ENCODE measurements at places on chromosomes 1 and 21.

DNA sequence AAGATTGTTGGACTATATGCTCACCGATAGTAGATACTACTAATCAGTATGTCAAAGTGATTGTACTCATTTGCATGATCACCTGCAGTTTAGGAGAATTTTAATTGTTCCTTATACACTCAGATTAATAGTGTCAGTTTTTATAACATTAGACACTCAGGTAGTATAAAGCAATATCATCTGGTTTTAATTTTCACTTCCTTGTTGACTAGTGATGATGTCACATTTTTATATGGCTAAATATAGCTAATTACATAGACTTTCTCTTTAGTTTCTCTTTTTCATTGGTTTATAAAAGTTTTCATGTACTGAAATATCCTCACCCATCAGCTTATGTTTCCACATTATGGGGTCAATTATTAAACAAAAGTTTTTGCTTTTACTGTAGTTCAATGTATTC, 1332.4 kb upstream of the ADGRL2 start:
- DNase-seq = no peak

GRCh38 chr1:243364330-243364729, 108.5 kb downstream of the SDCCAG8 start:
- DNase-seq = no peak

GRCh38 chr1:100988121-100988520, 37.5 kb downstream of the DPH5 start:
- DNase-seq = peak; percentile 66

- no peak for DNase-seq
Measured at GRCh38 chr1:17615157-17615556, 75.7 kb downstream of the ARHGEF10L start.

- peak; percentile 81 for DNase-seq
Measured at GRCh38 chr1:81414488-81415015, 386.2 kb upstream of the ADGRL2 start.

- no peak for DNase-seq
Measured at GRCh38 chr1:39965044-39965443, 10.1 kb downstream of the MFSD2A start.

DNA sequence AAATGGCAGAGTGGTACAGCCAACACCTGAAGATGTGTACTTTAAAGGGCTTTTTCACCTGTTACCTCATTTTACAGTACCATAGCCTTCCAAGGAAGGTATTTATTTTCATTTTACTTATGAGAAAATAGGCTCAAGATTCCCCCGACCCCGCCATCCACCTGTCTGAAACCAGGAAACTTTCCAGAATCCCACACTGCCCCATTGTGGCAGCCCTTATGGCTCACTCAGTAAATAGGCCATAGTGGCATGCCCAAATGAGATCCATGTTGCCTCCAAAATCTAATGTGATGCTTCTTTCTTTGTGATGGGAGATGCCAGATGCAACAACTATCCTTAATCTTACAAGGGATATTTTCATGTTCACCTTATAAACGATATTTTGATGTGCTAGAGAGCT, 97.8 kb downstream of the EBNA1BP2 start:
- DNase-seq = no peak

DNA sequence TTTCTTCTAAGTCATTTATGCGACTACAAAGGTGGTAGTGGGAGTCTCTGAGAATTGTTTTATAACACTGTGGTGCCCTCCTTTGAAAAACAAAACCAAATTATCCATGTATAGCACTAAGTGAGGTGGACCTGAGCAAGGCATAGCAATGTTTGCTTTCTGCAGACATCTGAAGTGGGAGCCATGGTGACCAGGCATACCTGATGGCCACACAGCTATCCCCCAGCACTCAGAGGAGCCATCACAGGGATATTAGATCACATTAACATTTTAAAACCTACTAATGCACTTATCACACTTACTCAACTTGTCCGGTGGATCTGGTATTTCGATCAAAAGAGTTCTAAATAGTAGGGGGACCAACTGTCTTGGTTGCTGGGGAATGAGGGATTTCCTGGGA, 24.8 kb upstream of the AVPR1B start:
- DNase-seq = no peak

GRCh38 chr21:28489162-28489561, 503.5 kb downstream of the LTN1 start:
- no peak for DNase-seq

DNA sequence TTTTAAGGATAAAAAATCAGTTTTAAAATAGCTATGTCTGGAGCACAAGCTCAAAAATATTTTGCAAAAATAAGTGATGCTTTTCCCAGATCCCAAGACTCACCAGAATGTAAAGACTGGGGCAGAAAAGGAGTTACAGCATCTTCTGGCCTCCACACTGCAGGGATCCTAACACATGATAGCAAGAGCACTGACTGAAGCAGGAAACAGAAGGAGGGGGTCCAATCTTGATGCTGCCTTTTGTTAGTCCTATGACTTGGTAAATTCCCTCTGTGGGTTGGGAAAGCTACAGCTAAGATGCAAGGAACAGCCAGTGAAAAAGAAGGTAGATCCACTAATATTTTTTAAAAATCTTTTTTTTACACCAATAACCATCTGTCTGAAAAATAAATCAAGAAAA, 54.2 kb upstream of the TNR start:
- DNase-seq = no peak

- DNase-seq = no peak
Measured at GRCh38 chr1:18580691-18581419, 49.8 kb upstream of the PAX7 start.

DNA sequence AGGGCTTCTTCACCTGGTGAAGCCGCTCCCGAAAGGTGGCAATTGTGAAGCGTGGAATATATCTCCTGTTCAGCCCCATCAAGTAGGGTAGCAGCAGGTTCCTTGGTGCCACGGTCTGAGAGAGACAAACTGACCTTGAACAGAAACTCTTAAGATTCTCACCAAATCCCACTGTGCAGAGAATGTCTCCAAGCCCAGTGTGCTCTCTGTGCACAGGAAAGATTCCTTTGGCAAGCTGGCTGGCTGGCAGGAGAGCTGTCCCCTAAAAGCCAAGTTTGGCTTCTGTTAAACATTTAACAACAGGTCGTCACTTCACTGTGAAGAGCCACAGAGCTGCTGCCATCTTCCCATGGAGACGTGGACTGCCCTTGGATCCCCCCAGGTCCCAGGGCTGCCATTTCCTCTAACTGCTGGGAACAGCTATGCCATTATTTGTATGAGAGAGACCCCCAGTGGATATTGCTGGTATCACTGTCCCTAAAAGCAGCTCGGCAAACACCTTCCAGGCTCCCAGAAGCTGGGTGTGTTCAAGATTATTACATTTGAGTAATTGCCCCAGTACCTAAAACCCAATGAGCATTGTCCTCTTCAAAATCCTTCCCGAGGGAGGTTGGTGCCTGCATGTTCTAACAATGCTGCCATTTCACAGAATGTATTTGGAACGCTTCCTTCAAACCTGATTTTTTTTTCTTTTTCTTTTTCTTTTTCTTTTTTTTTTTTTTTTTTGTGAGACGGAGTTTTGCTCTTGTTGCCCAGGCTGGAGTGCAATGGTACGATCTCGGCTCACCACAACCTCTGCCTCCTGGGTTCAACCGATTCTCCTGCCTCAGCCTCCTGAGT, 71.8 kb downstream of the CD58 start:
- DNase-seq = peak; percentile 77

DNA sequence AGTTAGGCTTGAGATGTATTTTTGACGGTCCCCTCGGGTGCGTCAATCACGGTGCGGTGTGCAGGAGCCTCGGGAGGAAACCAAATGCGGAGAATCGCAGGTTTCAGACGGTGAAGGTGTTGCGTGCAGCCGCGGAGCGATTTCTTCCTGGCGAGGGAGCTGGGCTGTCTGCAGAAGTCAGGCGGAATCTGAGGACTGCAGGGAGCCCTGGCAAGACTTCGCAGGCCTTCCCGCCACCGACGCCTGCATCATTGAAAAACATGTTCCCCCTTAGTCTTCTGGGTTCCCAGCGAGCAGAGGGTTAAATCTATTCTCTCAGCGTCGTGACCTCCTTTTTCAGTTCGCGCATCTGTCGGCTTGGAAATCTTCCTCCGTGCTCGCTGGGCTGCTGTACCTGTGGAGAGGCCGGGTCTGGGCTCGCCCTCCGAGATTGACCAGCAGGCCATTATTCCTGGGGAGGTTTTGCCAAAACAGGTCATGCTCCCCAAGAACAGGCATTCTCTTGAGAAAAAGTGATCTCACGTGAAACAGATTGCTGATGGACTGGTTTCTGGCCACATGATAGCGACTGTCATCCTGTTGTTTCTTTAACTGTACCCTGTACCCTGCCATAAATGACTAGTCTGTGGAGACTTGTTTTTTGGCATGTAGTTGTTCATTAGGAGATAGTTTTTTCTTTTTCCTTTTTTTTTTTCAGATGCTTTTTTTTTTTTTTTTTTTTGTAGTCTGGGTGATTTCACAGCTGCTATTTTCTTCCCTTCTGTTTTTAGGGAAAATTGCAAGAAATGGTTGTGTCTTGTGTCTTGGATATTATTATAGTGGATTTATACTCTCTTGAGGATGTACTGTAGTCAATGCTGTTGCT, 894 bp downstream of the EPB41 start:
- peak; percentile 52 for DNase-seq

GRCh38 chr1:217681806-217682205, 50.7 kb downstream of the SPATA17 start:
- DNase-seq = no peak

GRCh38 chr1:112714313-112715263, 544 bp downstream of the PPM1J start:
- no peak for DNase-seq

DNA sequence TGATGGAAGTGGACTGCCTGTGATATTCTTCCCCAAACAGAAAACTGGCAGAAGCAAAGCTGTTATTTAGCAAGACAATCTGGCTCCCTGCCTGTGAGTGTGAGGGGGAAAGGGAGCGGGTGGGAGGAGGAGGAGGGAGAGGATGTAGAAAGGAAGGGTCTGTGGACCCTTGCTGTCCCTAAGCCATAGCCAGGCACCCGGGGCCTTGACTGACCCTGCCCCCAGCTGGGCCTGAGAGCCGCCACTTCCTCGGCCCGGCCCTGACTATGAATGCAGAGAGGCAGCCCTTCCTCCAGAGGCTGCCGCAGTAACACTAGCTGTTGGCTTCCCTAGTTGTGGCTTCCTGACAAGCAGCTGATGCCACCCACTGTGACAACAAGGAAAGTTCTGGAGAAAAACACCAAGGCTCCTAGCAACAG, 13.9 kb downstream of the PLA2G2F start:
- no peak for DNase-seq

DNA sequence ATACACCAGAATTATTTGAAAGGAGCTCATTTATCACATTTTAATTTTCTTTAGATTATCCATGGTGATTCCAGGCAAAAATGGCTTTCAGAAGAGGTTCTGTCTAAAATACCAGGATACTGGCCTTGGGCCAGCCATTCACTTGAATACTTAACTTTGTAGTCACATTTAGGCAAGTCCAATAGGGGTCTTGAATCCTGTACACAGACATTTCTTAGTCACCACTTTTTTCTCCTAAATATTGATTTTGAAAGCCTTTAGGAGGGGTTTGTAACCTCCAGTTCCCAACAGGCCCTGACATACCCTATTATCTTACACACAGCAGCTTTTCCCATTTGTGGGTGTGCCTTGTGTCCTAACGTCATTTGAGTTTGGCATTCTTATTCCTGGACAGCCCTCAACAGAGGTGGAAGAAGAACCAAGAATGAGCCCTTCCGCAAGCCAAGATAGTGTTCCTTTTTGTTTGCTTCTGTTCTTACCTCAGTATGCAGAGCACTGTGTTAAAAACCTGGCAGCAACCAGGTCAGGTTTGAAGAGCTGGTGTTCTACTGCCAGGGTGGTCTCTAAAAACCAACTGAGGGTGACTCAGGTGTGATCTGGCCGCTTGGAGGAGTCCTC, 19.5 kb downstream of the MAP3K7CL start:
- DNase-seq = peak; percentile 38

GRCh38 chr1:186404454-186405051, 28.9 kb downstream of the ODR4 start:
- DNase-seq = peak; percentile 77

DNA sequence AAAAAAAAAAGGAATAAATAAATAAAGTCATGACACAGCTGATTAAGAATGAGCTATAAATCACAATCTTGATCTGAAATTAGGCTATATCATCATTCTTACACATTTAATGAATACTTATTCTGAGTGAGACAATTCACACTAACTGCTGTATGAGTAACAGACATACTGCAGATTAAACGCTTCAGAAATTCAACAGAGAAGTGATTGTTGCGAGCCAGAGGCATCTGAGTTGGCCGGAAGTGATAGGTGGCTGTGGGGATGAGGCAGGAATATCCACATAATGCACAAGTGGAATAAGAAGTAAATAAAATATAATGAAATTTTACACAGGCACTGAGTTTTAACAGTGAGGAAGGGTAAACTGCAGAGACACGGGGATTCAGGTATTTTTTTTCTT, 142.4 kb downstream of the APP start:
- DNase-seq = no peak

DNA sequence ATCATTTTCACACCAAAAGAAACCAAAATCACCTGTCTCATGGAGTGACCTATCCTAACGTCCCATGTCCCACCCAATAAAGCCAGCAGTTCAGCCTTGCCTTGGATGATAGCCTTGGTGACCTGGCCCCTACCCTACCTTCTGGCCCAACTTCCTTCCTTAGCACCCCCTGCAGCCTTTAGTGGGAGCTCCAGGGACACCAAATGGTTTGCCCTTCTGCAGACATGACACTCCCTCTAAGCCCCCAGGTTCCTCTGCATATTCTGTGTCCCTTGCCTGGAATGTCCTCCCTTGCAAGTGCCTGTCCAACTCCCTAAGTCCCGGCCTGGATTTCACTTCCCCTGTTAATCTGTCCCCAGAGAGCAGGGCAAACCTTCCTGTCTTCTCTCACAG, 2.2 kb downstream of the SLFNL1 start:
- DNase-seq = no peak

- DNase-seq = no peak
Measured at GRCh38 chr1:166924823-166925541, 48.9 kb upstream of the TADA1 start.

DNA sequence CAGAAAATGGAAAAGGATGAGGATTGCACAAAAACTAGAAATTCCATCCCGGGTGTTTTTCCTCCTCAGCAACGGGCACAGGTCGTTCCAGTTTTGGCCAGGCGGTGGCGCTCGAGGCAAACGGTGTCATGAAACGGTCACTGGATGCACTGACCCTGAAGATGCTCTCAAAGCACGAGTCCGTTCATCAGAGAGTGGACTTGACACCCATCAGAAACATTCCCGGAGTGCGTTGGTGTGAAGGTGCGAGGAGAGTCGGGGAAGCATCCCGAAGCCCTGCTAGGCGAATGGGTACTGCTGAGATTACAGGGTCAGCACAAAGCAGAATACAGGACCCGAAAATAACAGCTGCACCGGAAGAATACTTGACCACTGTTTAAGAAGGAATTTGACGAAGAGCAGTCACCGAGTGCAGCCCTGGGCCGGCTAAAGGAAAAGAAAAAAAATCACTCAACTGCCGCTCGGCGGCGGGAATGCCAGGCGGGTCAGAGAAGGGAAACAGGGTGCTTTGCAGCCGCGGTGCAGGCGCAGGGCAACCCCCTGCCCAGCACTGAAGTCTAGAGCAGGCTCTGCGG, 71.7 kb upstream of the ETS2 start:
- DNase-seq = peak; percentile 91

- DNase-seq = no peak
Measured at GRCh38 chr21:46666941-46667740, 31.7 kb downstream of the PRMT2 start.

- no peak for DNase-seq
Measured at GRCh38 chr1:152473887-152474537, 36.6 kb upstream of the LCE5A start.
